ENCODE measurements at places on chromosomes 12 and 14.

GRCh38 chr12:55850893-55851292 is 8.2 kb upstream of the MMP19 start:
- DNase-seq = no peak

DNA sequence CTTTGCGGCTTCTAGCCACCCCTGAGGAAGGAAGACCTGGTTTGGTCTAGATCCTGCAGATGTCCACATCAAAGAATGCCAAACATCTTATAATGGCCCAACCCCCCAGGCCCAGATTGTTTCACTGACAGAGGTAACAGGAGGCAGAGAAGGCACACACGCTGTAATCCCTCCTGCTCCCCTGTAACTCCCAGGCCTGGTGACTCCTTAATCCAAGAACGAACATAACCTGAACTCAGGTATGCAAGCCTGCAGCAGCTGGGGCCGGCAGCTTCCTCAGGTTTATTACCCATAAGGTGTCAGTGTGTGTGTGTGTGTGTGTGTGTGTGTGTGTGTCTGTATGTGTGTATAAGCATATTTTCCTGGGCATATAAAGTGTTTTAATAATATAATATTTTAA is 52.7 kb downstream of the ERH start:
- no peak for DNase-seq

DNA sequence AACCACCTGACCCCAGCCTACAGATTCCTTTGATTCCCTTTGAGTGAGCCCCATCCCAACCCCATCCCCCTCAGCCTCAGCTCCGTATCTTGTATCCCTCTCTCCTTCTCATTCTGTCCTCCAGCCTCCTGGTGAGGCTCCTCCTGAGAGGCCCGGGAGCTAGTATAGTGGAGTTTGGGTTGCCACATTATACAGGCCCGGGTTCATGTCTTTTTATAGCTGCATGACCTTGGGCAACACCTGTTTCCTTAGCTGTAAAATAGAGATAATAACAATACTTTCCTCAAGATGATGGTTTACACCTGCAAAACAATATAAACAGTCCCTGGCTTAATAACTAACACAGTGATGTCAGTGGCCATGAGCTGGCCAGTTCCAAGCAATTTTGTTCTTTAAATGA is 89.8 kb downstream of the STAB2 start:
- no peak for DNase-seq

DNA sequence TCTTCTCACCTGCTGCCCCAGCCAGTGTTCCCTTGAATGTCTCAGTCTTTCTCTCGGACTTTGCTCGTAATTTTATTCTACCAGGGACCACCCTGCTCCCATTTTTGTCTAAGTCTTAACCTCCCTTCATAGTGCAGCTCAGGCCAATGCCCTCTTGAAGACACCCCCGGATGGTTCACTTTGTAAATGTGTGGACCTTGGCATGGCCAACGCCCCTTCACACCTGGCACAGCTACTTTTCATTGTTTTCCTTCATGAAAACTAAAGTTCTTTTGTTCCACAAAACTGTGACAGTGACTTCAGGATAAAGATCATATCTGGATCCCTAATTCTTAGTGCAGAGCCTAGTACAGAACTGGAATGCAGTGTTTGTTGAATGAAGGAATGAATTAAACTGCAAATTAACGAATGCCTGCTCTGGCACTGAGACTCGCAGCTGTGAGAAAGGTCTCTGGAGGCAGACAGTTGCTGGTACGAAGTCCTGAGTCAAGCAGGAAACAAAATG is 3.5 kb upstream of the RNASE4 start:
- DNase-seq = no peak

DNA sequence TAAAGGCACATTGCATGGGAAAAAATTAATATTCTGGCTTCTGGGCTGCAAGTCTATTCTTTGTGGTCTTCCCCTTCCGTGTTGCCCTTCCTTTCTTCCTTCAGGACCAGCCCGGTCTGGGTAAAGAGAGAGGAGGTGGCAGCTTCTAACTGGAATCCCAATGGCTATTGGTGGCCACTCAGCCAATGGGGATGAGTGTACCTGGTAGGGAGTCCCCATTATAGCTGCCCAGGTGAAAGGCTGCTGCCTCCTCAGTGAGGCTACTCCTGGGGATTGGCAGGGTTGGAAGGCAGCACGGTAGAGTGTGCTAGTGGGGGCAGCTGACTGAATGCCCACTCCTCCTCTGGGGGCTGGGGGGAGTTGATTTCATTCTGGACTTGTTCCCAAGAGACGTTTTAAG is 112.6 kb downstream of the RBM19 start:
- no peak for DNase-seq

- DNase-seq = no peak
These were observed 16.7 kb upstream of the VRK1 start for GRCh38 chr14:96780500-96780899.

DNA sequence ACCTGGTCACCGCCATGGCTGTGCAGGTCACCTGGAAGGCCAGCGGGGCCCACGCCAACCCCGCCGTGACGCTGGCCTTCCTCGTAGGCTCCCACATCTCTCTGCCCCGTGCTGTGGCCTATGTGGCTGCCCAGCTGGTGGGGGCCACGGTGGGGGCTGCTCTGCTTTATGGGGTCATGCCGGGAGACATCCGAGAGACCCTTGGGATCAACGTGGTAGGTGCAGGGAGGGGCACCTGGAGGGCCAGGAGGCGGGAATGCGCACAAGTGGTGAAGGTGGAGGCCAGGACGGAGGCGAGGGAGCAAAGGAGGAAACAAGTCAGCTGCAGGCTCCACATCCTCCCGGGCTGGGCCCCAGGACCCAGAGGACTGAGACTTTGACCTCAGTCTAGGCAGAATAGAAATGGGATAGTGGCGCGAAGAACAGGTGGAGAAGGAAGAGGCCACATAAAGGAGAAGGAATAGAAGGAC is 649 bp downstream of the AQP6 start:
- no peak for DNase-seq

GRCh38 chr14:74867673-74868072 is 8.3 kb downstream of the PROX2 start:
- peak; percentile 35 for DNase-seq

GRCh38 chr14:69374235-69374634 is 23.9 kb downstream of the ERH start:
- DNase-seq = no peak

DNA sequence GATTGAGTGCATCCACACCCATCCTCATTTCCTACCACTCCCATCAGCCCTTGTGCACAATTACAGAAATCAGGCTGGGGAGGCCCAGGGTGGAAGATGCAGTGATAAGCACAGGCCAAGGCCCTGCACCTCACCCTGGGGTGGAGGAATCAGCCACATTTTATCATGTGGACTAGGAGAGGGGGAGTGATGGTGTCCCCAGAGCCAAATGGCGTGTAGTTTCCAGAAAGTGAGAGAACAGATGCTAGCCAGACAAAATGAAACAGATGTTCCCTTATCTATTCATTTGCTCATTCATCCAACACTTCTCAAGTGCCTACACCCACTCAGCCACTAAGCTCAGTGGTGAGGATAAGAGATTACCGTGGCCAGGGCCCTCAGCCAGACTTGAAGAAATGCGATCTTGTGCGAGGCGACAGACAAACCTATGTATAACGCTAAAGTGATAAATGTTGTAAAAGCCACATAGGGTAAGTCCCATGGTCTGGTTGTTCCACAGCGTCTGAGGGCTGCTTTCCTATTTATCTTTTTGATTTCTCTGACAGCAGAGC is 93.6 kb downstream of the STAB2 start:
- no peak for DNase-seq

DNA sequence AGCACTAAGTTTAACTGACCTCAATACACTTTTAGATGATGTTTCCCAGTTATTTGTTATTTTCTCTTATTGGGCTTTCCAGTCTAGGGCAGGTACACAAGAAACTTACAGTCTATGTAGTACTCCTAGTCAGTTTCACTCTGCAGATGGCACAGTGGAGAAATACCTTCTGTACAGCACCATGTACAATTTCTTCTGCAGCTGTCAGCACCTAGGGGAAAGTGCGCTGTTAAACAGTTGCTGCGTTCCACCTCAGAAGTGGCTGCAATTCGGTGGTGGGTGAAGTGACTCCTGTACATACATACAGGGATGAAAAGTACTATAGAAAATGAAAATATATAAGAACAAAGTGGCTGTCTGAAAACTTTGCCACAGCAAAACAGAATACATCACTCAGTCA is 48.3 kb downstream of the NOVA1 start:
- DNase-seq = no peak

GRCh38 chr12:49052451-49053208 is 8.0 kb downstream of the KMT2D start:
- no peak for DNase-seq

DNA sequence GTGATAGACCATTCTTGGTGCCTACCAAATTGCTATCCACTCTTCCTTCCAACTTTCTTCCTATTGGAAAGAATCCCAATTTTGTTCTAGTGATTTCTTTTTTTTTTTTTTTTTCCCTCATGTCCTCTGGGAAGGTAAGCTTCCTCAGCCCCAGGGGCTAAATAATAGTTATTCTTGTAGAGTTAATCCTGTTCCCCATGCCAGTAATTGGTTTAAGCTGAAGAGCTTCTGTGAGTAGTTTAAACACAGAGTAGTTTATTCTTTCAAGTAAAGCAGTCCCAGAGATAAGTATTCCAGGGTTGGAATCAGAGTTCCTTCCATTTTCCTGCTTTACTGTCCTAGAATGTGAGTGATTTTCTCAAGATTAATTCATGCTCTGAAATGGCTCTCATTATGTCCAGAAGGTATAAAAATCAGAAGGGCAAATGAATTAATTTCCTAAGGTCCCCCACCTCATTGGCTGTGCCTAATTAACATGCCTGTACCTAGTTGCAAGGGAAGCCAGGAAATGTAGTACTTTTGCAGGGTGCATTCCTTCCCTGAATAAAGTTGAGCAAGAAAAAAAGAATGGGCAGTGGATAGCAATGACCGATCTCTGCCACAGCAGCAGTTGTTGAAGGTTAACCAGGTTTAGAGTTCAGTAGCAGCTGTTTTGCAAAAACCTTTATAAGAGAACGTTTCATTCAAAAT is 97.8 kb downstream of the PLEKHA5 start:
- no peak for DNase-seq
